Endodermal cell (in vitro differentiated cells): ENCODE measurements at places on chromosomes 6 and 20. TPM values are rescaled to one million over a fixed set of nuclear protein-coding genes. Genes with fewer than 3 reads are reported as not detected.
A peak's percentile ranks its signal among the peaks of the same experiment; 100 is the strongest.

- no peaks in the 10 kb centered on the region for H3K4me1 ChIP-seq
- no peak overlapping the region for H3K4me3 ChIP-seq
- no peaks in the 10 kb centered on the region for H3K27me3 ChIP-seq
- H3K36me3 ChIP-seq: no peaks in the 10 kb centered on the region
- DNase-seq: no peak
These were observed 104.1 kb upstream of the SLC35B3 start for GRCh38 chr6:8539453-8539852.

DNA sequence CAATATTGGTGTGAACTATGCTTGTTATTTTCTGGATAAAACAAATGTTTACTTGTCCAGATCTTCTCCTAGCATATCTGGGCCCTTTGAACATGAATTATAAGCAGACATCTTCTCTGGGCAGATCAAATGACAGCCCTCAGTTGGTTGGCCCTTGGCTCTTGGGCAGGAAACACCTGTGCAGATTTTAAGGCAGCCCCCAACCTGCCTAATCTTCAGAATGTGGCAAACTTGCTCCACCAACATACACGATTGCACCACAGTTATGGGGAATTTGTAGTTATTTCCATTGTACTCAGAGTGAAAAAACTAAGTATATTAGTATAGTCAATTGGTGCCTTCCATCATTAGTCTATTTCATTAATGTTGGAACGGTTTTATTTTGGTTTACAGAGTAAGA lies 94.9 kb upstream of the KCNK16 start:
- DNase-seq: no peak
- H3K27me3 ChIP-seq: no peaks in the 10 kb centered on the region
- no peak overlapping the region for H3K4me3 ChIP-seq
- no peaks in the 10 kb centered on the region for H3K36me3 ChIP-seq

DNA sequence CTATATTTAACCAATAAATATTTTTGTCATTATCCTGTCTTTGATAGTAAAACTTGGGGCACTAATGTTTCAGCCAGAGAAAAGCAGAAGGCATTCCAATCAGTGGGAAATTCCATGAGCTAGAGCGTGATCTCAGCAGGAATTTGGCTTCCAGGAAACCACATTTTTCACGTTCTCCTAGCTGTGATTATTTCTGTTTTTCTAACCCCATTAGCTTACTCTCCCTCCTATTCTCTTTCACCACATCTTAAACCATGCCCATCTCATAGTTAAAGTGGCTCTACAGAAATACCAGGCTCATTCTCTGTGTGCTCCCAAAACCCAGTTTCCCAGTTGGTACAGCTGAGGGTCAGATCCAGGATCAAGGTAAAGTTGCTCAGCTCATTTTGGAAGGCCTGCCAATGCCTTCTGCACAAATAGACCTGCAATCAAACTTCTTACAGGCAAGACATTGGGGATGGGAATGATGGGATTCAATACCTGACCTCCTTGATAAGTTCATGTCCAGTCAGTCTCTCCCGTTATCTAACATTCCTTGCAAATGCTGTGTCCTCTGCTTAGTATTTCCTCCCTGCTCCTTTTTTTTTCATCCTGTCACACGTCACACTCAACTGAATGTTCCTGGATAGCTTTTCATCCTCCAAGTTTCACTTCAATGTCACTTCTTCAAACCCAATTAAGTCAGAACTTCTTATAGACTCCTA lies 33.1 kb upstream of the TMEM30A start:
- H3K36me3 ChIP-seq: no peaks in the 10 kb centered on the region
- peaks cover 5% of the 10 kb centered on the region for H3K4me1 ChIP-seq
- no peak overlapping the region for H3K27ac ChIP-seq
- H3K4me3 ChIP-seq: no peak overlapping the region
- no peaks in the 10 kb centered on the region for H3K27me3 ChIP-seq
- DNase-seq: peak; percentile 55

The IL17F gene
- not detected in 2 replicates for total RNA-seq
